Stimulated activated naive CD8-positive, alpha-beta T cell treated with anti-CD3 and anti-CD28 coated beads, Interleukin-15, amount 100 ng/mL, for 72 hours (primary cell): ENCODE measurements at places on chromosomes 5 and 9.

GRCh38 chr9:122086873-122087272 lies 6.2 kb downstream of the TTLL11 start:
- DNase-seq, result no peak

DNA sequence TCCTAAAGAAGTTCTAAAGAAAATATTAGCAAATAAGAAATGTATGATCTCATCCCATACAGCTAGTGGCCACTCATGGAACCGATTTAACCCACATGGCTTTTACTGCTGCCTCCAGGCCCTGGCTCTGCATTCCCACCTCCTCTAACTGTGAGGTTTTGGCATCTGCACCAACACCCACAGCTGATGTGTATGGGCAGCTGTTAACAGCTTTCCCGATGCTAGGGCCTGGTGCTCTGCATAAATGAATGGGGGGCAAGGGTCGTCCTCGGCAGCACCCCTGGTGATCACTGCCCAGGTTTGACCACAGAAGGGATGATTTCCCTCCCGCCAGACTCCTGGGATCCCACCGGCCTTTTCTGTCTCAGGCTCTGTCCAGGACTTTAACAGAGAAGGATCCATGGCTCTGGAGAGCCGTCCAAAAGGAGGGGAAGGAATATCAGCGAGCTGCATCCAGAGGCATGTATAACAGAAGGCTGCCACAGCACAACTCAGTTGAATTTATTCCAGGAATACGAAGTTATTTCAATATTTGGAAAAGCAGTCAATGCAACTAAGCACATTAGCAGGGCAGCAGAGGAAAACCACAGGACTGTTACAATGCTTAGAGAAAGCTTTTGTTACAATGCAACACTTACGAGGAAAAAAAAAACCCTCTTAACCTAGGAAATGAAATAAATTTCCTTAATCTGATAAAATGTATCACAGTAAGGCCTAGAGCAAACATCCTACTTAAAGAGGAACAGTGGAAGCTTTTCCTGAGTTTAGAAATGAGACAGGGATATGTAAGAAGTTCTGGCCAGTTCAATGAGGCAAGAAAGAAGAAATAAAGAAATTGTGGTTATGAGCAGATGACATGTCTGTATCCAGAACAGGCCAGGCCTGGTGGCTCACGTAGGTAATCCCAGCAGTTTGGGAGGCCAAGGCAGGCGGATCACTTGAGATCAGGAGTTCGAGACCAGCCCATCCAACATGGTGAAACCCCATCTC lies 63.1 kb downstream of the NACC2 start:
- DNase-seq, result no peak

DNA sequence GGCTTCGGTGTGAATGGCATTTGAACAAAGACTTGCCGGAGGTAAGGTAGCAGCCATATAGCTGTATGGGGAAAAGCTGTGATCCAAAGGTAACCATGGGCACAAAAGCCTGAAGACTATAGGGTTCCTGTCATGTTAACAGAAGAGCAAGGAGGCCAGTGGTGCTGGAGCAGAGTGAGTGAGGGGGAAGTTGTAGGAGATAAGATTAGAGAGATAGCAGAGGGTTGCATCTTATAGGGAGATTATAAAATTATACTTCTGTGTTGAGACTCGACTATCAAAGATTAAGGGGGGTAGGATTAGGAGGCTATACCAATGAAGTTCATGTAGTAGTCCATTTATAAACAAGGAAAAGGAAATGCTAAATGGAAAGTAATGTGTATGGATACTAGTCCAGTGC lies 3.3 kb downstream of the NCBP1 start:
- DNase-seq, result no peak

DNA sequence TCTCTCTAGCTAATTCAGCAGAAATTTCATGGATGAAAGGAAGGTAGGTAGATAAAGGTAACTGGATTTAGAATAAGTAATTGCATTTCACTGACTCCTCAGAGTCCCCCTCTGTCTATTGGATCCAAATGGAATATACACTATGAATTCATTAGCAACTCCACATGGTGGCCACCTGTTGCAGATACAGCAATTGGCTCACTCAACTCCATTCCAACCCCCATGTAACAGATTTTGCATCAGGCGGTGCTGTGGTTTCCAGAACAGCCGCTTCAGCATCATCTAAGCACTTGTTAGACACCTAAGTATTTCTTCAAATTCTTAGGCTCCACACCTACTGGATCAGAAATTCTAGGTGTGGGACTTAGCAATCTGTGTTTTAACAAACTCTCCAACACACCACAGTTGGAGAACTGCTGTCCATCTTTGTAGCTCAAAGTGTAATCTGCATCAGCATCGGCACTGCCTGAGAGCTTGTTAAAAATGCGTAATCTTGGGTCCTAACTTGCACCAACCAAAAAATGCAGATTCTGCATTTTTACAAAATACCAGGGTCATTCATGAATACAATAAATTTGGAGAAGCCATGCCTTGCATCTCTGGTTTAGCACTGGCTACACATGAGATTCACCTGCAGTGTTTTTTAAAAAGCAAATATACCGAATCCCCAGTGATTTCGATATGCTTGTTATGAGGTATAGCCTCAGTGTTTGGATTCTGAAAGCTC lies 413.8 kb upstream of the CD180 start:
- DNase-seq, result no peak

DNA sequence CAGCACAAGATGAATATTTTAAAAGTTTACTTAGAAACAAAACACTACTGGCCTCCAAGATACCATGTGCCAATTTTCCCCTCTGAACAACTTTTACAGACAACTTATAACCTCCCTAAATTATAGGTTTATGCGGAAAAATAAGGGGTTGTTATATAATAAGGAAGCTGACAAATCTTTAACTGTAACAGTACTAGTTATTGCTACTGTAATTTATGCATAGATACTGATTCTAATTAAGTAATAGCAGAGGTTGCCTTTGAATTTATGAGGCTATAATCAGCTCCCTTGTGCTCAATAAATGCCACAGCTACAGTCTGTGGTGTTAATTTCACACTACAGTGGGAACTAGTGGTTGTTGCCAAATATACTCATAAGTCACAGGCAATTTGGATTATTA lies 291.3 kb upstream of the PCSK5 start:
- no peak for DNase-seq

DNA sequence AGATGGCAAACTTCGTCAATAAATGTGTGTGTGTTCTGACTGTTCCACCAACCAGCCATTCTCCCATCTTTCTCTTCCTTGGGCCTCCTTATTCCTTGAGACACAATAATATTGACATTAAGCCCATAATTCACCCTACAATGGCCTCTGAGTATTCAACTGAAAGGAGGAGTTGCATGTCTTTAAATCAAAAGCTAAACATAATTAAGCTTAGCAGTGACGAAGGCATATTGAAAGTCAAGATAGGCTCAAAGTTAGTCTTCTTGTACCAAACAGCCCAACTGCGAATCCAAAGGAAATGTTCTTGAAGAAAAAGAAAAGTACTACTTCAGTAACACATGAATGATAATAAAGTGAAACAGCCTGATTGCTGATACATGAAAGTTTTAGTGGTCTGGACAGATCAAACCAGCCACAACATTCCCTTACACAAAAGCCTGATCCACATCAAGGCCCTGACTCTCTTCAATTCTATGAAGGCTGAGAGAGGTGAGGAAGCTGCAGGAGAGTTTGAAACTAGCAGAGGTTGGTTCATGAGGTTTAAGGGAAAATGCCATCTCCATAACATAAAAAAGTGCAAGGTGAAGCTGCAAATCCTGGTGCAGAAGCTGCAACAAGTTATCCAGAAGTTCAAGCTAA lies 81.4 kb downstream of the DENND1A start:
- no peak for DNase-seq

GRCh38 chr9:35508069-35508468 lies 18.2 kb downstream of the RUSC2 start:
- DNase-seq, result no peak

DNA sequence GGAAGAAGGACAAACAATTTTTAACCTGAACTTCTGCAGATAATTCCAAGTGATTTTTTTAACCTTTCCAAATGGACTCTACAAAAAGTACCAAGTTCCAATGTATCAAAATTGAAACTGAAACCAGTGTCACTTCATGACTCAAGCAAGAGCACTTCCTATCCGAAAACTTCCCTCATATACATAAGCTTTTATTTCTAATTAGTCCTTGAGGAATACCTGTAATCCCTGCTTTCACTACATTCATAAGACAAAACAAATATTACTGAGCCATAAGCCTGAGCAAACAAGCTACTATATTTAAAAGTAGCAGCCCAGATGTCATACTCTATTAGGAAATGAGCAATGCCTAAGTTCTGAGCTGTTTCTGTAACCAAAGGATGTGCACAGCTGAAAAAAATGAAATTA lies 224.4 kb downstream of the EBF1 start:
- DNase-seq, result no peak

- no peak for DNase-seq
These were observed 353 bp downstream of the SH3PXD2B start for GRCh38 chr5:172453986-172454357.

DNA sequence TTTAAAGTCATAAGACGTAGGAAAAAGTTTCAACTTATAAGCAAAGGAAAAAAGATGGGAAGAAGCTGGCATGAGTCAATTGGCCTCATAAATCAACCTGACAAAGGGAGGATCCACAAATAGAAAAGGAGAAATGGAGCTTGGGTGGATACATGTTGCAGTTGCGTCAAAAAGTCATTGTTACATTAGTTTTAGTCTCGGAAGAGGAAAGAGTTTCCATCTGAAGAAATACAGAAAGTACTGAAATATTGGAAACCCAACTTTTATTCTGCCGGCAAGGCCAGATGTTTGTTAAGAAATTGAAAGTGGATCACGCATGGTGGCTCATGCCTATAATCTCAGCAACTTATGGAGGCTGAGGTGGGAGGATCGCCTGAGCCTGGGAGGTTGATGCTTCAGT lies 11.3 kb upstream of the TIMD4 start:
- DNase-seq, result no peak
